ENCODE measurements at places on chromosomes 6 and 20.

DNA sequence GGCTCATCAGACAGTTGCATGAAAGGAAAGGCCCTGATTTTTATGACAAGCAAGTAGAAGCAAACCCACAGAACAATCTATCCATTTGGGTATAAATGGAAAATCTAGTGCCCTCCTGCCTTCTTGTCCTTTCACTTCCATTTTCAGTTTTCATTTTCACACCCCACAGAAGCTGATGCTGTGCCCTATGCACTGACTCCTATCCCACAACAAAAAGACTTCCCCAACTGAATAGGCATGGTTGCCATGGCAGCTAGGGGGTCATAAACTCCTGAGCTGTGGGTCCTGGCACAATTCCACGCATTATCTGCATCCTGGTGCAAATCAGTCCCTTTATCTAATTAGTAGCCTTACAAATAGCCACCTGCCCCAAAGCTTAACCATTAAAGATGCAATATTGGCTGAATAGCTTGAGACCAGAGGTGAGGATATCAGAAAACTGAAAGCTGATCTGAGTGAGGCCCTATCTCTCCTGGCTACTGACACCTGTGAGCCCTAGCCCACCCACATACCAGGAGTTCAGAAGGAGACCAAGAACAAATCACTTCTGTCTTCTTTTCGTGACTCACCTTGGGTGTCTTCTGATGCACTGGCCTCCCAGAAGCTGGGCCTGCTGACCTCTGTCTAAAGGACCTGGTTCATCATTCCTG, 34.9 kb upstream of the HEY2 start:
- peak; percentile 70 for DNase-seq

GRCh38 chr6:98041921-98042320, 758.9 kb upstream of the MMS22L start:
- peak; percentile 65 for DNase-seq

DNA sequence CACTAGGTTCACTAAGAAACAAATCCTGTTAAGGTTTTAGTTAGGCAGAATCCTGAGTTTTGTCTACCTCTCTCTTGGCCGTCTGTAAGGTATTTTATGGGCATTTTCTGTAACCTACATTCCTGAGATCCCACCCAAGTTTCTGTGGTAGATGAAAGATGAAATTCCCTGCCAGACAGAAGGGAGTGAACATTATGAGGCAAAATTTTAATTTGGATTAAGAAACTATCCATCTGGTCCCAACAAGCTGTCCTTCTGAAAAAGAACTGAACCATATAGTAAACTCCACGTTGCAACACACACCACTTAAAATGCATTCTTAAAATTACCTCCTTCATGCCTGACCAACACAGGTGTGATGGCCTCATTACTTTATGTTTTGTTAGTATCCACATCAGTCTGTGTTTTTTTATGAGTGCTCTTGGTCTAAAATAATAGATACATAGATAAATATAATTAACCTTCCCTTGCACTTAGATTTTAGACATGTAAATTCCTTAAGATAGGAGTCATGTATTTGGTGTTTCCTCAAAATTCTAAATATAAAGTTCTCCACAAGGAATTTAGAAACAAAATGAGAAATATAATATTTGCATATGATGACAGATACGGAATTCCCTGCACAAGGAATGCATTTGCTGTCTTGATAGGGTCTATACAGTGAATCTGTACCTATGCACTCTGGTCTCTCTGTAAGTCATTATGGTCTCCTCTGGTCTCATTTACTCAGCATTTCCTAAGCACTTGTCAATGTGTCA, 86.5 kb downstream of the CHD6 start:
- no peak for DNase-seq

- DNase-seq = no peak
These were observed 240.1 kb downstream of the KCNQ5 start for GRCh38 chr6:72861935-72862432.

- no peak for DNase-seq
These were observed 90.9 kb upstream of the GCM1 start for GRCh38 chr6:53239526-53239925.

GRCh38 chr20:19349879-19350278, 137.4 kb downstream of the SLC24A3 start:
- DNase-seq = no peak

DNA sequence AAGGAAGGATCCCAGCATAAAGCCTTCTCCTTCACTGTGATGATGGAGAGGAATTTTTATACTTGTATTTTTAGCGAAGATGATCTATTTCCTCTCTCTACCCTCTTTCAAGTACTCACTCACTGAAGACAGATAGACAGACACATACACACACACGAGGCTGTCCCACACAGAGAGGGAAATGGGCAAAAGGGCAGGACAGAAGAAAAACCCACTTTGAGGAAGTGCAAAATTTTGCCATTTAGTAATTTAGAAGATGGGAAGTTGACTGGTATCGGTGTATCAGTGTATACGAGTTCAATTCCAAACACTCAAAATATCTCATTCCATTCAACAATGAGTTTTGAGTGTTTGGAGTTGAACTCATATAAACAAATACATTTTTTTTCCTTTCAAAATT, 30.9 kb downstream of the HEBP2 start:
- DNase-seq = no peak

- no peak for DNase-seq
These were observed 88.6 kb downstream of the LIN28B start for GRCh38 chr6:105045526-105045925.

DNA sequence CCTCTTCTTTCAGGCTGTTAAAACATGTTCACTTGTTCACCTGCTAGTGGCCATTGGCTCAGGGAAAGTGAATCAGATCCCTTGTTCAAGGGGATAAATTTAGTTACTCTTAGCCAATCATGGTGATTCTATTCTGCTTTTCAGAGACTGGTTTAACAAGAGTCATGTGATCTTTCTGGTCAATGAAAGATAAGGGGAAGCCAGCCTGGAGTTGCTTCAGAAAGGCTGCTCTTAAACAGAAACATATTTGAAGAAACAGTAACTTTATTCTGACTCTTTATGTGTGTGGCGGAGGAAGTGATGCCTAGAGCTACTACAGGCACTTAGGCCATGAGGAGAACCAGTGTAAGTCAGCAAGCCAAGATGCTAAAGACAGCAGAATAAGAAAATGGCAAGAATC, 28.1 kb upstream of the AHI1 start:
- DNase-seq = no peak

DNA sequence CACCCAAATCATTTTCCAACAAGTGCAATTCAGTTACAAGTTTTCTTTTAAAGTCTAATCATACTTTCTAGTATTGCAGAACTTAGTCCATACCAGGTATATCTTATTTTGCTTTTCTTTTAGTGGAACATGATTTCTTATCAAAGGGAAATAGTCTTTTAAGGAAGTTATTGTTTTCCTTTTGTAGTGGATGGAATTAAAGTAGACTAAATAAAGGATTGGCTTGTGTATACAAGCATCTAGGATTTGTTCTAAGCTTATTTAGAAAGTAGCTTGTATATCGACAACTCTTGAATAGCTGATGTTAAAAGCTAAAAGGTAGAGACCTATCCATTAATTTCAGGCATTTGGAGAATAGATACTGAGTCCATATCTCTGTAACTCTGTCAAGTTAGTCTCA, 14.8 kb downstream of the DCBLD1 start:
- no peak for DNase-seq

- no peak for DNase-seq
These were observed 6.5 kb downstream of the NCOA7 start for GRCh38 chr6:125797120-125797885.

- no peak for DNase-seq
These were observed 174.8 kb downstream of the CDH26 start for GRCh38 chr20:60132827-60133670.

GRCh38 chr6:7235712-7236305, 77.2 kb downstream of the SSR1 start:
- peak; percentile 34 for DNase-seq

DNA sequence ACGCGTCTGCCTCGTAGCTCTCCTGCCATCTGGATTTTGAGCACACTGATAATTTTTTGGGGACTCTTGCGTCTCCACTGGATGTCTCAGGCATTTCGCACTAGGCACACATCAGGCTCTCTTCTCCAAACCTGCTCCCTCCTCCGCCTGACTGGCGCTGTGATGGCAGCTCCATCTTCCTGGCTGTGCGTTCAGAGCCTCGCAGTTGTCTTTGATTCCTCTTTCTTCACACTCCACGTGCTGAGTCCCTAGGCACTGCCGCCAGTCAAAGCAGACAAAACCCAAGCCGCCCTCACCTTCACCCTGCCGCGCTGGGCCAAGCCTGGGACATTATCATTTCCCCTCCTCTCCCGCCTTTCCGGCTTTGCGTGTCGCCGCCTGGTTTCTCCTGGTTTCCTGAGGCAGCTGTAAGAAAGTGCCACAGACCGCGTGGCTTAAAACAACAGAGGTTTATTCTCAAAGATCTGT, 778 bp downstream of the PSMG4 start:
- DNase-seq = peak; percentile 29

- no peak for DNase-seq
These were observed 114.0 kb downstream of the VEGFA start for GRCh38 chr6:43883847-43884651.

- DNase-seq = no peak
These were observed 56.7 kb upstream of the ZFAND3 start for GRCh38 chr6:37762806-37763205.

DNA sequence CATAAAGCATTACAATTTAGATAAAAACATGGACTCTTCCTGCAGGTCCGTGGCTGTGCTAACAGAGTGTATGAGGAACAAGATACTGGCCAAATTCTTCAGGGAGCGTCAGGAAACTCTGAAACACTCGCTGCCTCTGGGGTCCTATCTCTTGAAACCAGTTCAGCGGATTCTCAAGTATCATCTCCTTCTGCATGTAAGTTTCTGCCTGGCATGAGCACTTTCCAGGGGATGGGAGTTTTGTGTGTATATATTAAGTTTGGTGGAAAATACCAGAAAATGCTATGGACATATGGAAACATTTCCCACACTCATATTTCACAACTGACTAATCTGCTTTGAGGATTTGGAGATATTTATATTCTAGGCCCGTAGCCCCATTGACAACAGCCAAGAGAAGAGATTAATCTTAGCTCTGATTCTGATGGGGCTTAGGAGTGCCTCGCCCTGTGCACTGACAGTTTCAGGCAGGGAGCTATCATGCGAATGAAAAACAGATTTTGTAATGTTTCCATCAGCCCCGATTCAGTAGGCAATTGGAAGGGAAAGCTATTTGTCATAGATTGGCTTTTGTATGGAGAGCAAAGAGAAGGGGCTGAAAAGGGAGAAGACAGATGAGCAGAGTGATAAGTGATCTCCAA, 64.7 kb upstream of the MTHFD1L start:
- DNase-seq = no peak

DNA sequence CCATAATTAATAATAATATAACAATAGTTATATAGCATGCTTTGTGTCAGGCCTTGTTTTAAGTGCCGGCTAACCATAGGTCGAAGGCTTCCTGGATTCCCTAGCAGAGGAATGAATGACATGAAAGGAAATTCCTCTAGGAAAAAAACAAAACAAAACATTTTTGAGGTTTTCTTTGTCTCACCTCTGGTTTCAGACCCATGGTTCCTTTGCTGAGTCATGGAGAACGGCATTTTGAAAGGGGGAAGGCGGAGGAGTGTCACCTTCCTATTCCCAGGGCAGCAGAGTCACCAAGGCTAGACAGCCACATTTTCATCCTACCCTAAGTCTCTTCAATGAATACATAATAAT, 25.3 kb upstream of the CCND3 start:
- no peak for DNase-seq

DNA sequence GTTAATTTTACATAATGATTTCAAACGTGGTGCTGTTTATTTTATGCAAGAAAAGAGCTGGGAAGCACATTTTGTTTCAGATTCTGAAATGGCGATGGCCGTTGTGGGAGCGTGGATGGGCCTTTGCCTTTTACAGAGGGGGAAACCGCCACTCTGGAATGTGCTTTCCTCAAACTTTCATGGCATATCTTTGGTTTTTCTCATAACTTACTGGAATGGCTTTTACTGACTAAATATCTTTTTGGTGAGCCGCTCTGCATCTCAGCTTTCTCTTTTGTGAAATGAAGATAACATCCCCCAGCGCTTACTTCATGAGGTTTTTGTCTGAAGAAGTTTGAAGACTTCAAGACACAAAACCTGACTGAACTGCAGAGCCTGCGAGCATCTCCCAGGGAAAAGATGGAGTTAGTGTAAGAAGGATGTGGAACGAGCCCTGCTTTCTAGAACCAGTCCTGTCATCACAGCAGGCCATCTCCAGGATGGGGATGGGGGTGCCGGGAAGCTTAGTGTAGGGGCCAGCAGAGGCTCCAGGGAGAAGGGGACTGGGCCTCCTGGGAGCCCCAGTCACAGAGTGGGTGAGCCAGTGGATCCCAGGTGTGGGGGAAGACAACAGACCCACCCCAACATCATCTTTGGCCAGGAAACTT, 61.8 kb upstream of the TIAM2 start:
- no peak for DNase-seq

DNA sequence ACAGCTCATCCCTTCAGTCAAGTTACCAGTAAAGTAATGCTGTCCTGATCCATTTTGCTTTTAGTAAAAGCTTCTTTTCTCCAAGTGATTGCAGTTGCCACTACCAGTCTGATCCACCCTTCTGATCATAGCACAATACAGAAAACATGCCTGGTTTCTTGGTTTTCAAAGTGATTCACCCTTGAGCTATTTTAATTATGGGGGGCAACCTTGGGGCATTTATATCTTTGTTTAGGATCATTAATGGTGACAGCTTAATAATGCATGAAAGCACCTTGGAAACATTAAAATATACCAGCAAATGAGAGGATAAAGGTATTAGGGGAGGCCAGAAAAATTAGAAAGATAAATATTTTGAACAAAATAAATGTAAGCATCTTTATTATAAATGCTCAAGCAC, 38.4 kb downstream of the LRRC1 start:
- DNase-seq = no peak

DNA sequence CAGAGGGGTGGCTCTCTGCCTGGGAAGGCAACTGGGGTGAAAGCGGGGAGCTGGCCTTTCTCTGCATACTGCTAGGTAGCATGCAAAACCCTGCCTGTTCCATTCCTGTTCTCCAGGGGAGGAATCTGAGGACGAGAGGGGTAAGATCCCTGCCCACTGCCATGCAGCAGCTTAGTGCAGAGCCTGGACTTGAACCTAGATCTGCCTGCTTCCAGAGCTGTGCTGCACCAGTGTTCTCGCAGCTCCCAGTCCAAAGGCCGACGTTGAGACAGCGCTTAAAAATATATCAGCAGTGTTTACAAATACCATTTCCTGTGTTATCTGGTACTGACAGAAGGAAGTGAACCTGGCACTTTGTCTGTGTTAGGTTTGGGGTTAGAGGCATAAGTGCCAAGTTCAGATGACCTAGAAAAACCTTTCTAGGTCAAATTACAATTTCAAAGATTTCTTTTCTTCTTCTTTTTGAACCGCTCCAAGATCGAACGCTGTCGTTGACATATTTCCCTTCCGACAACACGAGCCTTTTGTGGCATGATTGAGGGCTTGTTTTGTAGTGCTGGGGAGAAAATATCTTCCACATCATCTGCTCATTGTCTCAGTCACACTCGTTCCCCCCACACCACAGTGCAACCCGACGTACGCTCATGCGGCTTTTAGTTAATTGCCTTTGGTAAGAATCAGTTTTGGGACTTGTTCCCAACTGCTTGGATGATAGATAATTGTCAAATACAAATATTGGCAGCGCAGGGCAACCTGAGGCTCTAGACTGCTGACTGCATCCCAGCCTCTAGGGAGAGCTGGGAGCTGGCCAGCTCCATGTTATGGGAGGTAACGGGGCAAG, 44.6 kb downstream of the TOX2 start:
- DNase-seq = peak; percentile 94

Data from NCI-H1105 treated with DMSO at 0.1 percent for 48 hours (cell line).